NB4 (cell line): ENCODE measurements at places on chromosomes 5 and 9.

GRCh38 chr5:6347673-6348072 is 30.7 kb downstream of the MED10 start:
- DNase-seq: no peak

DNA sequence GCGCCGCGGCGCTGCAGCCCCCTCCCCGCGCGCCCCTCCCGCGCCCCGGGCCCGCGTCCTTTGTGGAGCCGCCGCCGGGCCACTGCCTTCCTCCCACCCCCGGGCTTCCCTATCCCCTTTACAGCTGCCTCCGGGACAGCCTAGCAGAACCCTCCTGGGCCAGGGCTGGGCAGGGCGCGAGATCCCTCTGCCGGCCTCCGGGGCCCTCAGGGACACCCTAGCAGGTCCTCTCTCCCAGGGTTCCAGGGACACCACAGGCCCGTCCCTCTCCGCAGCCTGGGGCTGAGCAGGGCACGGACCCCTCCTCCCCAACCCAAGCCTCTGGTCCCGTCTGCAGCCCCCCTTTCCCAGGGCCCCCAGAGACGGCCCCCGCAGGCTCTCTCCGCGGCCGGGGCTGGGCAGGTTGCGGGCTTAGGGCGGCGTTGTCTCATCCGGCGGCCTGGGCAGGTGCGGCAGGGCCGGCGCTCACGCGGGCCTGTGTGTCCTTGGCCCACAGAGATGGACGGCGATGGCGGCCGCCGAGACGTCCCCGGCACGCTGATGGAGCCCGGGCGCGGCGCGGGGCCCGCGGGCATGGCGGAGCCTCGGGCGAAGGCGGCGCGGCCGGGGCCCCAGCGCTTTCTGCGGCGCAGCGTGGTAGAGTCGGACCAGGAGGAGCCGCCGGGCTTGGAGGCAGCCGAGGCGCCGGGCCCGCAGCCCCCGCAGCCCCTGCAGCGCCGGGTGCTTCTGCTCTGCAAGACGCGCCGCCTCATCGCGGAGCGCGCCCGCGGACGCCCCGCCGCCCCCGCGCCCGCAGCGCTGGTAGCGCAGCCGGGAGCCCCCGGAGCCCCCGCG is 710 bp downstream of the WNK2 start:
- no peak for DNase-seq

GRCh38 chr5:176817841-176818377 is 7.5 kb downstream of the UNC5A start:
- DNase-seq: peak; percentile 40

DNA sequence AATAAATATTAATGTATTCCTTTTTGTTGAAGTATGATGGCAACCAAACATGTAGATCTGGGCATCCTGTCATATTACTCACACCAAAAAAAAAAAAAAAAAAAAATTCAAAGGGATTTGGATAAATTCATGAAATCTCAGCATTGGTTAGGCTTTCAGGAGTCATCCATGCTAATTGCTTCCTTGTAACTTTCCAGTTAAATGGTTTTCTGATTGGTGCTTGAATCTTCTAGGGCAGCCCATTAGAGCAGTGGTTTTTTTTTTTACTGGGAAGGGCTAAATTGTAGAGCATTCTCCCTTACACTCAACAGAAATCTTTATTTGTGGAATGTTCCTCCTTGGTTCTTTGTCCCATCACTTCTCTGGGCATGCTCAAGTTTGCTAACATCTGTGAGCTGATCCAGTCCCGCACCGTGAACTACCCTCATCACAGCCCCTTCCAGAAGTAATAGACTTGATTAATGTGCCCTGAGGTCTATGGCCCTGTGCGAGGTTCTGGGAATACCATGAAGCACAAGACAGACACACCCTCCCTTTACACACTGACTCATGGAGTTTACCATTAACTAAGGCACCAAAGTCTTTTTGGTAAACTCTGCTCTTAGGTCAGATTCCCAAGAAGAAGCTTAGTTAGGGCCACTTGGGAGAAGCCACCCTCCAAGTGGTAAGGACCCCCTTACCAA is 56.0 kb downstream of the RGS3 start:
- DNase-seq: no peak

GRCh38 chr5:88745093-88745696 is 137.8 kb downstream of the MEF2C start:
- no peak for DNase-seq

- no peak for DNase-seq
Observed at GRCh38 chr5:112998296-112998695, 21.7 kb downstream of the DCP2 start.

DNA sequence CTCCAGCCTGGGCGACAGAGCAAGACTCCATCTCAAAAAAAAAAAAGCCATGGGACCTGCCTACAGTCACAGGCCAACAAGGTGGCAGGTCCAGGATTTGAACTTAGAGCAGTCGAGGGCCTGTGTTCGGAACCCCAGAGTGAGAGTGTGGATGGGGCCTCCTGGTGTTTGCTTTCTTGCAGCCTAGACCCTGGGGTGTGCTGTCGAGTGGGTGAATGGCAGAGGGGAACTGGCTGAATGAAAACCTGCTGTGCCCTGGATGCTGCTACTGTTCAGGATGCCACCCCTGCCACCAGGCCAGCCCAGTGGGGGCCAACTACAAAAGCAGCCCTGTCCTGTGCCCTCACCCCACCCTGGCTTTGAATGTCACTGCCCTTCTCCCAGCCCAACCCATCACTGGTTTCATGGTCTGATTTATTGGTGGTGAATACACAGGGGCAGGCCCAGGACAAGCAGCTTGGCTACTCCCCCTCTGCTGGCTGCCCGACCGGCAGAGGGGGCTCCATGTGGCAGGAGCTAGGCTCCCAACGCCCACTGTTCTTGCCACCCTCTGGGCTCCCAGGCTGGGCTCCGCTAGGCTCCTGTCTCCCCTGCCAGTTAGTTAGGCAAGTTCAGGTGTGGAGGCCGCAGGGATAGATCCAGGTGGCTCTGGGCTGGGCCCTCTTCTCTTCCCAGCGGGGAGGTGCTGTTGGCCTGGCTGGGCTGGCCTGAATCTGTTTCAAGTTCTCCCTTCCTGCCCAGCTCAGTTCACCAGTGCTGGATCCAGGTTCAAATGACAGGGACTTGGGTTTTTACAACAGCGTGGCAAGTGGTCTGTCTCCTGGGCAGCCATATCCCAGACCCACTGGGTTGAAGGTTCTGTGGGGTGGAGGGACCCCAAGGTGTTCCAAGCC is 12.2 kb downstream of the FPGS start:
- DNase-seq: no peak

GRCh38 chr9:130482463-130482862 is 37.7 kb downstream of the ASS1 start:
- DNase-seq: no peak

- DNase-seq: no peak
Observed at GRCh38 chr5:105702323-105702722, 1968.4 kb downstream of the EFNA5 start.

- peak; percentile 45 for DNase-seq
Observed at GRCh38 chr5:7805379-7805778, 45.6 kb downstream of the CFAP90 start.

DNA sequence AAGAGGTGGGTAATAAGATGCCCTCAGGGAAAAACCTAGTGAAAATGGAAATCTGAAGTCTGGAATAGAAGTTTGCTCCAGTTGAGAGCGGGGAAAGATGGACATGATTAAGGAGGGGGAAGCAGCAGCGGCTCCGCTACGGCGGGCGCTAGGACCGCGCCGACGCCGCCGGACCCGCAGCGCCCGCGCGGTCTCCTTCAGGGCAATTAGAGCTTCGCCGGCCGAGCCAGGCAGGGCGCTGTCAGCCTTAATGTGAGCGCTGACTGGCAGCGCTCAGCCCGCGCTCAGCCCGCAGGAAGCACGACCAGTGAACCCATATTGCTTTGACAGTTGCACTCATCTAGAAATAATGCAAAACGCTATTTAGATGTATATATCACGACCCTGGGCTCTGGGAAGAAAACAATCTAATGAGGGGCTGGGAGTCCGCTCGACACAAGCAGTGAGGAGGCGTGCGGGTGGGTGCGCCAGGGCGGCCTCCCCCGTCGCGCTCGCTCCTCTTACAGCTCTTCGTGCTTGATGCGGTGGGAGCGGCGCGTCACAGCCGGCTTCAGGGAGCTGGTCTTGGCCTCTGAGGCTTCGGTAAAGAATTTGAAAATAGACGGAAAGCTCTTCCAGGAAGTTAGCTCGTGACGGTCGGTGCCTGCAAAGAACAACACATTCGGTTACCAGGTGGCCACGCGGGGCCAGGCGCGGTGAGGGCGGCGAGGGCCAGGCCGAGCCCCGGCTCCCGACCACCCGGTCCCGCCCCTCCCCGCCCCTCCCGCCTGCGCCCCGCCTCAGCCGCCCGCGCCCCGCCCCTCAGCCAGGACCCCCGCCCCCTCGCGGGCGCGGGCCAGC is 37.7 kb downstream of the NR2F1 start:
- peak; percentile 82 for DNase-seq

DNA sequence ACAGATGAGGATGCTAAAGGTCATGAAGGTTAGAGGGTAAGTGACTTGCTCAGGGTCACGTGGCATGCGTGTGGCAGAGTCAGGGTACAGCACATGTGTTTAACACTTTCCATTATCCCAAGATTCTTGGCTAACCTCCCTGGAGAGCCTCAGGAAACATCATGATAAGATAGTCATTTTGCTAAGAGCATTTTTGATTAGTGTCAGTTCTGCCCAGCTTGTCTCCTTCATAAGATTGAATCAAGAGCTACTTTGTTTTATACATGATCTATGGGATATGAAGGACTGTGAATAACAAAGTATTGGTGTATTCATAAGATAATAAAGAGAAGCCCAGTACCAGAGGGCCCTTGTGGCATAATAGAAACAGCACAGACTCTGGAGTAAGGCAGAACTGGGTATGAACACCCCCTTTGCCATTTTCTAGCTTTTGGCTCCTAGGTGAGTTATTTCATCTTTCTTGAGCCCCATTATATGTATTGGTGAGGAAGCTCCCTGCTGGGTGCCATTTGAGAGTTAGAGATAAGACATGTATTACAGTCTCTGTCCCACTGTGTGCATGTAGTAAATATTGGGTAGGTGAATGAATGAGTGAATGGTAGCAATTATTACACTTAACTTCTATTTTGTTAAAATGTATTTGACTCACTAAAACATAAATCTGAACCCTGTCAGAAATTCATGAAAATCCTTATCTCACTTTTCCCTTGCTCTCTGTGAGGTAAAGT is 16.1 kb downstream of the PTPDC1 start:
- no peak for DNase-seq

DNA sequence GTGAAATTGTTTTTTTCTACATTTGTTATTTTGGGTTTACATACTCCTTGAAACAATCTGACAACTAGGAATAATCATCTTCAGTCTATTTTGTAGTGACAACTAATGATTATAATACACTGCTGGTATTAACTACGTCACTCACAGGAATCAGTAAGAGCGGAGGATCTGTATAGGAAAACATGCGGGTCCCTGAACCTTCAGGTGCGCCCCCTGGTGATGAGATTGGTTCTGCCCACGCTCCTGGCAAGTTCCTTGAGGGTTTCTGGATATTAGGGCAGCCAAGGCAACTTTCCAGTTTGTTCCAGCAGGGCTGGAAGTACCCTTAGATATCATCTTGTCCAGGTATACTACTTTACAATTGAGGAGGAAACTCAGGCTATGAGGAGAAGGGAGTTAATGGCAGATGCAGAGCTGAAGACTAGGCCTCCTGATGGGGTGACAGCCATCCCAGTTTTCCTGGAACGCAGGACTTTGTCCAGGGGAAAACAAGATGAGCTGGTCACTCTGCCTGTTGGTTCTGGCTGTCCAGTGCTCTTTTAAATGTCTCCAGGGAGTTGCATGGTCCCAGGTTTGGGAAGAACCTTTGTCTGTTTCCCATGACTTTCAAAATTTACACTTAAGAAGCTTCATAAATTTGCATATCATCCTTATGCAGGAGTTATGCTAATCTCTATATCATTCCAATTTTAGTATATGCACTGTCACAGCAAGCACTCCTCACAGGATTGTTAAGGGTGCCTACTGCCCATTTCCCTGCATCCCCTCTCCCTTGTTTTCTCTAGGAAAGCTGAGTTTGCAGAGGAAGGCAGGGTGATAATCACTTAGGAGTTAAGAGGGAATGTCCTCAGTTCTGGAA is 14.9 kb upstream of the WNT8A start:
- peak; percentile 76 for DNase-seq

DNA sequence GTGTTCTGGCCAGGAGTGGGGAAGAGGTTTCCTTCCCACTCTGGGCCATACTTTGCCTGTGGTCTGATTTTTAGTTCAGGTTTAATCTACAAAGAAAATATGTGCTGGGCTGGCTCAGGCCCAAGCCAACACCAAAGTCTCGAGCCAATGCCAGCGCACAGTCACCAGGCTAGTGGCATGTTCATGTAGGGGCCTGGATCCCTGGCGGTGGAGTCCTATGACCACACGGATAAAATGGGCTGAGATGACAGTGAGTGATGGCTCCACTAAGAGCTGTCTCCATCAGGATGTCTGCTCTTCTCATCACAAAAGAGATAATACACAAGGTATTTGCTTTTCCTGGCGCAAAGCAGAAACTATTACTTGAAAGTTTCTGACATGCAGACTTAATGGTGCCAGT is 92.9 kb upstream of the PTPN3 start:
- DNase-seq: no peak

GRCh38 chr5:67417839-67418238 is 221.2 kb upstream of the CD180 start:
- no peak for DNase-seq

DNA sequence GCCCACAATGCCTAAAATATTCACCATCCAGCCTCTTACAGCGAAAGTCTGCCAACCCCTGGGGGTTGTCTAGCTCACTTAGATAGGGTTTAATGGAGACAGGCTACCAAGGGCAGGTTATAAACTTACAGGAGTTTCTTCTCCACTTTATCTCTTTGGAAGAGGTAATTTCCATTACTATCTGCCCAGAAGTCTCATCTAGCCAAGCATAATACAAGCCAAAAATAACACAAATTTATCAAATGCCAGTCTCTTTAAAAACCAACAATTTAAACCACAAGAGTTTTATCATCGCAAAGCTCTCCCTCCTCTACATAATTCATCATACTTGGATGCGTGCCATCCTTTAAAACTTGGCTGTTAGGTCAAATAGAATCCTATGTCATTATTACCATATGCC is 6.2 kb downstream of the RBM22 start:
- DNase-seq: no peak

DNA sequence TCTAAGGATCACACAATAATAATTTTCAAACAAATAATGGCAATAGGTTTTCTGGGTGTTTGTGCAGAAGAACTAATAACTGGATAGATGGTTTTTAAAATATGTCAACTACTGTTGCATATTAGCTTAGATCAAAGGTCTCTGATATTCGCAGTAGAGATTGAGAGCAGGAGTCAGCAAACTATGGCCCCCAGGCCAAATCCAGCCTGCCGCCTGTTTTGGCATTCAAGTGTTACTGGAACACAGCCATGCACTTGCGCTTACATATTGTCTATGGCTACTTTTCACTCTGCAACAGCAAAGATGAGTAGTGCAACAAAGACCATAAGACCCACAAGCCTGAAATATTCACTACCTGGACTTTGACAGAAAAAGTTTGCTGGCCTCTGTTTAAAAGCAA is 260.8 kb downstream of the GRIA1 start:
- no peak for DNase-seq
